ENCODE measurements at places on chromosomes 5 and 9. TPM values are rescaled to one million over a fixed set of nuclear protein-coding genes. Genes with fewer than 3 reads are reported as not detected.

- DNase-seq = no peak
These were observed 11.9 kb upstream of the MELK start for GRCh38 chr9:36560771-36561170.

GRCh38 chr5:149060325-149060724 lies 2.5 kb downstream of the SH3TC2 start:
- no peak for DNase-seq

CFAP157 gene
- not detected for total RNA-seq

TAF11L3 gene
- total RNA-seq = not detected

ANKRD20A1 gene
- not detected for total RNA-seq

TTC23L gene
- total RNA-seq = not detected

DNA sequence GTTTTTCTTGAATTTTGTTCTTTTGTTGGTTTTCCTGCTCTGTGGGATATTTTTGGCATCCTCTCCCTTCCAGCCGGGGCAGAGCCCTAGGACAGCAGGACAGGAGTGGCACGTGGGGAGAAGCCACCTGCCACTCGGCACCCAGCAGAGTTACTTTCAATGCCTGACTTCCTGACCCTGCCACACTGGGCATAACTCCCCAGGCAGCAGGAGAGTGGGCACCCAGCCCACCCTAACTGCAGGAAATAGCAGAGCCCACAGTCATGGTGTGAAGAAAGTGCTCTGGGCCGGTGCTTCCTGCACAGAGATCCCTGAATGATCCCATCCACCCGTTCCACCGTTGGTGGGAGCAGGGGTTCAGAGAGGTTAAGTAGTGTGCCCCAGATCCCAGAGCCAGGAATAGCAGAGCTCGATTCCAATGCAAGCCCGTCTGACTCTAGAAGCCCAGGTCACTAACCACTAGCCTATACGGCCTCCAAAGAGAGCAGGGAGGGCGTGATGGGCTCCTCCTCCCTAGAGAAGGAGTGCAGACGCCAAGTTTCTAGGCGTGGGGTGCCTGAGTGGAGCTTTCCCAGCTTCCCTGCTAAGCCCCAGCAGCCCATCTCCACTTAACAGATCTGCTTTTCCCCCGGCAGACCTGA lies 8.1 kb upstream of the NUP214 start:
- no peak for DNase-seq

- no peak for DNase-seq
These were observed 1.4 kb downstream of the TMEFF1 start for GRCh38 chr9:100474082-100474923.
